ENCODE measurements at places on chromosomes 5 and 9. TPM values are rescaled to one million over a fixed set of nuclear protein-coding genes. Genes with fewer than 3 reads are reported as not detected.

SLC36A3 gene
- total RNA-seq: not detected

KDM4C gene
- total RNA-seq: 10.0 TPM

RPL7A gene
- total RNA-seq: 3,289 TPM

KCTD16 gene
- 0.05 TPM for total RNA-seq

C5orf52 gene
- not detected for total RNA-seq

TNIP1 gene
- total RNA-seq: 137 TPM

BNC2 gene
- total RNA-seq: 4.7 TPM

ANKRD18A gene
- 12.4 TPM for total RNA-seq

RNF224 gene
- 0.13 TPM for total RNA-seq

PNPLA7 gene
- 0.63 TPM for total RNA-seq

NUDT12 gene
- 2.5 TPM for total RNA-seq

LRRC19 gene
- total RNA-seq: not detected

ADAMTS6 gene
- 0.11 TPM for total RNA-seq

PAPPA gene
- total RNA-seq: 32.0 TPM

SLCO4C1 gene
- not detected for total RNA-seq

ATOSB gene
- total RNA-seq: 8.2 TPM

MYMK gene
- total RNA-seq: not detected

PCDHGA12 gene
- not detected for total RNA-seq

TTLL11 gene
- total RNA-seq: 3.6 TPM

AHRR gene
- 3.5 TPM for total RNA-seq

CHSY3 gene
- 0.04 TPM for total RNA-seq

NR2F1 gene
- 5.2 TPM for total RNA-seq

UHRF2 gene
- 27.3 TPM for total RNA-seq

Measured in A549 treated with DMSO at 1 μM for 4 hours (cell line).